ENCODE measurements at places on chromosomes 2 and 18.

DNA sequence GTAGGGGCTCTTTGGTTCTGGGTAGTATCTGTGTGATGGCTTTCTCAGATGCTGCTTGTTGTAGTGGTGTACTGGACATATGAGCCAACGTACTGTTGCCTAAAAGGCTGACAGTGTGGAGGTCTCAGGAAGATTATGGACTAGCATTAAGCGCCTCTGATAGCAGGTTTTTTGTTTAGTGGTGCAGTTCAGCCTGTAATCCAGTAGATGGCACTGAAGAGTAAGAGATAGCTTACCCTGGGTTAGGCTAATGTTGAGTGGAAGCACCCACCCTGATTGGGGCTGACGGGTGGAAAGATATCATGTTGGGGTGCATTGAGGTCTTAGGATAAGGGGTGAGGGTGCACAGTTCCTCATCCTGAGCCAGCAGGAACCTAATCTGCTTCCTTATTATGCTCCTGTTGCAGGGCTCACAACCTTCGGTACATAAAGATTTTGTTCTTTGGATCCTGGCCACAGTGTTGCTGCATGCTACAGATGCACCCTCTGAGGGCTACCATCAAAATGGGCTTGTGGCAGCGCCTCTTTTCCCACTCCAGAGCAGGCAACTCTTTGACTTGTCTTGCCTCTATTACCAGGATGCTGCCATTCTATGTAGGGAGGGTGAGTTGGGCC lies 79.6 kb downstream of the MSTN start:
- no peak for ATAC-seq

DNA sequence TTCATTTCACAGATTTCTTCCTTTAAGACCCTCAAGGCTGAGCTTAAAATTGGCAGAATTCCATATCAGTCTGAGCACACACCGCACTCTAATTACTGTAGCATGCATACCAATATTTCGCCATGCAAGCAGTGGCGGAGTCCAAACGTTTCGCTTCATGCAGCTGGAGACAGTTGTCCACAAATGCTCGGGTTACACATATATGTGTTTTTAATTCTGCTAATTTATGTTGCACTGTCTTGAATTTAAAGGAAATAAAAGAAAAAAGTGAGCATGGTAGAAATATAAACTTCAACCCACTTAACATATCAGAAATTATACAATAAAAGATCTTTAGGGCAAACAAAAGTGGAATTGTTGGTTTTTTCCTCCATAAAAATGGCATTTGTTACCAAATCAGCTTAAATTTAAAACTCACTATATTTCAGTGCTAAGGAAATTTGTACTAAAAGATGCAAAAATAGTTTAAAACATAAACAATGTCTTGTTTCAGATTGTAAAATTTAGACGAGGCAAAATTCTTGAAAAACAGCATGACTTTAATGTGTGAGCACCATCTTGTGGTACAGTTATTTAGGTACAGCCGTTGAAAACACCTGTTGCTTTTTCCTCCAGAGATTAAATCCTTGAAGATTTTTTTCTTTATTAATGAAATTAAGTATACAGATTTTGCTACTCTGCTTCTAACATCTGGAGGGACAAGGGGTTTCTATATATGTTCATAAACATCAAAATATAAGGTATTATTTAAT lies 24.1 kb upstream of the KANSL1L start:
- ATAC-seq: no peak

DNA sequence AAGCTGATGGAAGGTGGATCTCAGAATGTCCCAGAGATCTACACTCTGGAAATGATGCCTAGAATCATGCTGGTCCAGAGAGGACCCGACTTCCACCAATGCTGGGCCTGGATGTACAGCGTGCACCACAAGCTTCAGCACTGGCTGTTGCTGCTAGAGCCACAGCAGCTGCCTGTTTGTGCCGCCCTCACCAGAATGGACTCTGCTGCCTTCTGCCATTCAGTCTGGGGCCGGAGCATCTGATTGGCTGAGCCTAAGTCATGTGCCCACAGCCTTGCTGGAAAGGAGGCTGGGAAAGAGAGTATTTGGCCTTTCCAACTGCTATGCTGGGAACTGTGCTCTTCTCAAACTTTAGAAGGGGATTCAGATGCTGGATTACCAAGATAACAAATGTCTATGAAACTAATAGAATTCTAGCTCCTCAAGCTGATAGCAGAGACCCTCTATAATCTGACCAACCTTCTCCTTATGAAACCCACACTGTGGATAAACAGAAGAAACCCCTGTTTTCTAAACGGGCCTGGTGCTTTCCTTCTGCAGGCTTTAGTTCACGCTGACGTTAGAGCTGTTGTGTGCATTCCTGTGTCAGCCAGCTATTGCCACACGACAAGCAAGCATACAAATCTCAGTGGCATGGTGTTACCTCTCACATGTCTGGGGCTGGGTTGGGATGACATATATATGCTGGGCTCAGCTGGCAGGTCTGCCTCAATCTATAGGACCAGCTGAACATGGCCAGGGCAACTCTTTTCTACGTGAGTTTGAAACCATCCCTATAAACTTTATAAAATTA lies 4.1 kb upstream of the LOXHD1 start:
- no peak for ATAC-seq

DNA sequence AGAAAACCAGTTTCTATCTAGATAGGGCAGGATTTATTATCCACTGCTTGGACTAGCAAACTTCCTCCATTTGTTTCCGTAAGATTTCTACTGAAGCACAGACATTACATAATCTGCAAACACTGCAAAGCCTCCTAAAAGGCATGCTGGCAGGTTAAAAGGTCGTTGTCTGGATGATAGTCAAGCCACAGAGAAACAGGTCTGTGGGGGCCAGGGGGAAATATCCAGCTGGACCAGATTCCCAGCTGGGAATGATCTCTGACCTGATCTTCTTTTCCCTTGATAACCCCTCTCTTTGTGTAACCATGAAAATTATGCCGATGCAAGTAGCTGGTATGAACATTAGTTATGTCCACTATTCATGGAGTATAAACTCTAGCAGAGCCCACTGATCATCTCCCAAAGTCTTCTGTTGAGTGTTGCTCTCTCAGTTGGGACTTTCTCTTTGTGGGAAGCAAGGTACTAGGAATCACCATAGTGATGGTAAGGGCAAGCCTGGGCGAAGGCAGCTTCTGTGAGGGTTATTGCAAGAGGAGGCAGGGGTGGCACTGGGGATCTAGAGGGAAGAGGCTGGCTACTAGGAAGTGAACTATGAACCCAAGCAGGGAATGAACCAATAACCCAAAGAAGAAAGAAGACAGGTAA lies 61.3 kb downstream of the GDF7 start:
- ATAC-seq: no peak

DNA sequence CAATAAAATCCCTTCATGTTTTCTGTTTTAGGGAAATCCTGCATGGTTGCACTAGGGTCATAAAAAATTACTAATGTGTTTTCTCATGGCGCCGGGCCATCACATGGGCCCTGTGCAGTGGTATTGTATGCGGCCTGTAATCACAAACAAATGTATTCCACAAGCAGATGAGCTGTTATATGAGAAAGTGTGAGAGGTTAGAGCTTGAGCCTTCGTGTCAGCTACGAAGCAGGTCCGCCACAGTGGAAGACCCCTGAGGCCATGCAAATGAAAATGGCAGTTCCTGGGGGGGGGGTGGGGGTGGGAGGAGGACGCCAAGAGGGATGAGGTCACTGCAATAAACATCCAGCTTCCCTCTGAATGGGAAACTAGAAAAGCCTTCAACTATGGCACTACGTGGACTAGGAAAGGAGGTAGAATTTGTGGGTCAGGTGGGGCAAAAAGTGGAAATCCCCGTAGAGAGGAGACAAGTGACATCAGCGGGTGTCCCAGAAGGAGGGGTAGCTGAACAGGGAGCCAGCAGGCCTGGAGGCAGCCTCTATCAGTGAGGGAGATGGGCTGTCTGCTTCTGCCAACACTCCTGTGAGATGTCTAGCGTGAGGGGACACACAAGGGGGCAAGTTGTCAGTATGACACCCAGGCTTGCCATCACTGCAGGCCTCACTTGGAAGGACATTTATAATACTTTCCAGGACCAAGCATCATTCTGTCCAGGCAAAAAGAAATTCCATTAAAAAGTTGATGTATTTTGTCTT lies 130.3 kb upstream of the CTAGE1 start:
- no peak for ATAC-seq

Data from esophagus mucosa (tissue), 1 donor.